Activated naive CD8-positive, alpha-beta T cell treated with anti-CD3 and anti-CD28 coated beads, Interleukin-2, amount 10 ng/mL, durations not matched to agents 7 days and 5 days (primary cell): ENCODE measurements at places on chromosomes 7 and 10. TPM values are rescaled to one million over a fixed set of nuclear protein-coding genes. Genes with fewer than 3 reads are reported as not detected.

DNA sequence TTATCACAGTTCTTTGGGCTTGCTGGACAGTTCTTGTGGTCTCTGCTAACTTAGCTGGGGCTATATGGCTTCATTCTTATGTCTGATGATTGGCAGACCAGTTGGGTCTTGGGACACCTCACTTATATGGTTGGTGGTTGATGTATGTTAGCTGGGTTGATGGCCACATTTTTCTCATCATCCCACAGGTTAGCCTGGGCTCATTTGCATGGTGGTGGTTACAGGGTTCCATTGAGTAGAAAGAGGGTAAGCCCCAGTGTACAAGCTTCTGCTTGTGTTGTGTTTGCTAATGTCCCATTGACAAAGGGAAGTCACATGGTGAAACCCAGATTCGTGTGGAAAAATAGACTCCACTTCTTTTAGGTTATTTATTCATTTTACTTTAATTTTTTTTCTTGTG is 40.6 kb downstream of the TMEM60 start:
- DNase-seq = no peak
- no peaks in the 10 kb centered on the region for H3K27me3 ChIP-seq
- peaks cover 25% of the 10 kb centered on the region for H3K4me1 ChIP-seq

DNA sequence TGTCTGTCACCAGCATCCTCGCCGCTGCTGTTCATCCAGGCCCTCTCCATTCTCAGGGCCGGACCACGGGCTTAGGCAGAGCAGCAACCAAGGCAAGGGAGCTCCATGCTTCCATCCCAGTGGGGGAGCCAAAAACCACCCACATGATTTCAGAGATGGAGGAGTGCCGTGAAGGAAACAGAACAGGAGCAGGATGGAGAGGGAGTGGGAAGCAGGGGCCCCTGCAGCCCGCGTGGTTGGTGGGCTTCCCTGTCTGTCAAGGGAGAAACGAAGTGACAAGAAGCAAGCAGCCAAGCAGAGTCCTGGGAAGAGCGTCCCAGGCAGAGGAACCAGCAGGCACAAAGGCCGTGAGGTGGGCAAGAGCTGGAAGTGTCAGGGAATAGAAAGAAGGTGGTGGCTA is 95.7 kb downstream of the SLIT1 start:
- peaks cover 27% of the 10 kb centered on the region for H3K27me3 ChIP-seq
- H3K4me1 ChIP-seq = peaks cover 1% of the 10 kb centered on the region
- H3K36me3 ChIP-seq = no peaks in the 10 kb centered on the region
- DNase-seq = no peak
- H3K4me3 ChIP-seq = no peak overlapping the region

DNA sequence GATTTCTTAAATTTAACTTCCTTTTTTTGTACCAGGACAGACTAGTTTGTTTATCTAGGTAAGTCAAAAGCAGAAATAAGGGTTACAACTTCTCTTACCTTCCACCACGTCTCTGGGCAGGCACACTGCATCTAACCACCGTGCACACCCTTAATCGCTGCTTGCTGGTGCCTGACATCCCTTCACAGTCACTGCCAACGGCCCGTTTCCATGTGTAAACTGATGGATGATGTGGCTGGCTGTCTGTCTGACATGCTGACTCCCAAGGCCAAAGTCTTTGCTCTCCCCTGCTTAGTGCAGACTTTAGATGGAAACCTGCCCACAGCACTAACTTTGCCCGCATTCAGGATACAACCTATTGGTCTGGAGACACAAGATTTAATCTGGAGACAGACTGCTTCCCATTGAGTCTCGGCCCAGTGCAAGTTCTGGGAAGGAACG is 1.1 kb downstream of the TMEM273 start:
- H3K36me3 ChIP-seq = peaks cover 1% of the 10 kb centered on the region
- DNase-seq = no peak
- peaks cover 48% of the 10 kb centered on the region for H3K4me1 ChIP-seq
- peak overlapping the region; percentile 77 for H3K4me3 ChIP-seq
- H3K27me3 ChIP-seq = peaks cover 34% of the 10 kb centered on the region

ZDHHC16 gene
- 23.3 TPM for total RNA-seq

- H3K4me3 ChIP-seq = peak overlapping the region; percentile 18
- no peaks in the 10 kb centered on the region for H3K36me3 ChIP-seq
- DNase-seq = peak; percentile 43
- peaks cover 8% of the 10 kb centered on the region for H3K27me3 ChIP-seq
- H3K4me1 ChIP-seq = peaks cover 18% of the 10 kb centered on the region
These were observed 11.5 kb upstream of the KLRG2 start for GRCh38 chr7:139494835-139495579.

SPDYE16 gene
- total RNA-seq = 0.22 TPM
